ENCODE measurements at places on chromosomes 6 and 20.

- no peak for DNase-seq
Measured at GRCh38 chr6:8236956-8237355, 134.6 kb upstream of the EEF1E1 start.

DNA sequence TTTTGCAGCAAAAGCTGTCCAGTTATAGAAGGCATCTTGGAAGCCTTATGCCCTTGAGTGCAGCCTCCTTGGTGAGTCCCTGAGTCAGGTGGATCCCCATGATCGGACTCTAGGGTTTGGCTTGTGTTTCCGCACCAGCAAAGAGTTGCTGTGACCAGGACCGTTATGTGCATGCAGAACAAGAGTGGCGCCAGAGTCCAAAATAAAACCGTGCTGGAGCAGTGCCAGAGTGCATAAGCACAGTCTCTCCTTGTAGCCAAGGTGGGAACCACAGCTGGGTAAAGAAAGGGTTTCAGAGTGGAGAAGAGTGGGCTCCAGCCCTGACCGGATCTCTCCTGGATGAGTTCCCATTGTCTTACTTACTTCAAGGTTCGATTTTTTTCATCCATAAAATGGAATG lies 58.6 kb downstream of the FOXA2 start:
- DNase-seq, result no peak

DNA sequence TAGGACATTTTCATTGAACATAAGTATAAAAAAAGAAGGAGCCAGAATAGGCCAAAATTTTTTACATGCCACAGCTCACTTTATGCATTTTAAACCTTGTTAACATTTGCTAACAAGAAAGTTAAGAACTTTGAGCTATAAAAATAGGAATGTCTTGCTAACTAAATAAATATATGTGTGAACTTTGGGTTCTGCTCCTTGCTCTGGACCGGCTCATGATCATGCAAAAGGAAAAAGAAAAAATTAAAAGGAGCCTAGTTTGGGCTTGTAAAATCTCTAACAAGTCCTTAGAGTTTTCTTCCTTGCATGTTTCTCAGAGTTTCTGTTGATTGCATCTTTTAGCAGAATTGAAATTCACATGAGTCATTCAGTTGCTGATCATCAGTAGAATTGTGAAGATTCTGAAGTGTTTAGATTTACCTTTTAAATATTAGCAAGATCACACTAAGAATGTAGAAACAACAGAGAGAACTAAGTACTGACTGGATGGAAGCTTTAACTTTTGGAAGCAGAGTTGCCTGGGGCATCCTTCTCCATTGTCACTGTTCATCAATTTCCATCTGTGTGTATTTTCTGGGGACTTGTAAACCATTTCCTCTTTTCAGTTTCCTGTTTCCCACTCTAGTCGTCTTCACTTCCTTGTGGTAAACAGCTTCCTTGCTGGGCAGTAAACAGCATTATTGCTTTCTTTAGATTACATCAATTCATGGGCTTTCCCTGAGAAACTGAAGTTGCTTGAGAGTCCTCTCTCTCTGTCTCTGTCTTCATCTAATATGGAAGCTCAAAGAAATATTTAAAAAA lies 458.4 kb upstream of the BTBD3 start:
- no peak for DNase-seq

DNA sequence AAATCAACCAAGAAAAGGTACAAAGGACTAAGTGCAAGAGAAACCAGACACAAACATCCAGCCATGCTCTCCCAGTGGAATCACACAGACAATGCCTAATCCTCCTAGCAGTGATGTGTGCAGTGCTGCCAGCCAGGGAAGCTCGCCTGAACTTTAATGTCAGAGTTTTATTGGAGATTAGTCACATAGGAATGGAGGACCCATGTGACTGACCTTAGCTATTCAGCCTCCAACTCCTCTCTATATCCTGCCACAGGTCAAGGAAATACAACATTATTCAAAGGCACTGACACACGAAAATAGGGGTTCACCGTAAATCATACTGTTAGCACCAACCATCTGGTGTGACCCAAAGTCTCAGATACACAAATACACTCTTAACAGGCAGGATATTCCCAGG lies 684.6 kb downstream of the DOK5 start:
- no peak for DNase-seq

DNA sequence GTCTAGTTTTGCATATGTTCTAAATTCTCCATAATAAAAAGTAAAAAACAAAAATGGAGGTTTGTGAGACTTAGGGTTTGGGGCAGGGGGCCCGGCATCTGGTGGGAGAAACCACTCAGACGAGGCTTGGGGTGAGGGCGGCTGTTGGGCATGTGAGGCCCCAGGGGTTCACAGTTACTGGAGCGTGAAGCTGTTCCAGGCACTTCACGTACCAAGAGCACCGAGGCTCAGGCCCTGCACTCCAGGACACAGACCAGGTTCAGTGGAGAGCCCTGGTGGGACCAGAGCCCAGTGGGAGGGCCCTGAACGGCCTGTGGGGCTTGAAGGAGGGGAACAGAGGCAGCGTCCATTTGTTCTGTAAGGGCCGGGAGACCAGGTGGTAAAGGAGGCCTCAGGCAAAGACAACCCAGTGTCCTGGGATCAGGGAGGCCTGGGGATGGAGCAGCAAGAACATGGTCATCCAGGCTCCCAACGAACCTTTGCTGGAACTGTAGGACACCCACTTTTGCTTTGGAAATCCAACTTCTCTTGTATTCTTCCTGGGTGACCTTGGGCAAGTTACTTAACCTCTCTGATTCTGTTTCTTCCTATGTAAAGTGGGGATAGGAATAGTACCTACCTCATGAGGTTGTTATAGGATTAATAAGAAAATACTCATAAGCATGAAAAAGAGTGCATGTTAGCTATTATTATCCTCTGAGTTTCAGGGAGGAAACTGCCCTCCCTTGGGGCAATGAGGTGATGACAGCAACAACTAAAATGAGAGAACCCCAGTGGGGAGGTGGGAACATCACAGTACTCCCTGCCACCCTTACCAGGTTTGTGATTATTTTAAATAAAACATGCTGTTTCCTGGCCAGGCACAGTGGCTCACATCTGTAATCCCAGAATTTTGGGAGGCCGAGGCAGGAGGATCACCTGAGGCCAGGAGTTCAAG lies 1.1 kb upstream of the FGD2 start:
- DNase-seq, result no peak

Measured in stimulated activated CD8-positive, alpha-beta memory T cell treated with anti-CD3 and anti-CD28 coated beads, Interleukin-15, amount 100 ng/mL, for 4 hours (primary cell).